ENCODE measurements at places on chromosomes 5 and 9.

DNA sequence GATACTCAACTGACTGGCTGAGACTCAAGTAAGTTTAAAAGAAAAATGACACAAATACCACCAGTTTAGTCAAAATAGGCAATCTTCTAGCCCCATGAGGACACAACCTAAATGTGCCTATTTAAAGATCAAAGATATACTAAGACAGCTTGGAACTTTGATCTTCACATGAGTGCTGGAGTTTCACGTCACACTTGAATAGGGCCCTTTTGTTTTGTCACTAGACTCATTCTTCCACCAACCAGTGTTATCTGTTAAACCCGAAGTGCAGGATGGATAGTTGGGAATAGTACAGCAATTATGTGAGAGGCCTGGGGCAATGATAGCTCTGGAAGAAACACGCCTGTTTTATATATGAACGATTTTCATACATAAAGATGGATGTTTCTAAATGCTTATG lies 792.8 kb upstream of the NUDT12 start:
- no peak for DNase-seq

DNA sequence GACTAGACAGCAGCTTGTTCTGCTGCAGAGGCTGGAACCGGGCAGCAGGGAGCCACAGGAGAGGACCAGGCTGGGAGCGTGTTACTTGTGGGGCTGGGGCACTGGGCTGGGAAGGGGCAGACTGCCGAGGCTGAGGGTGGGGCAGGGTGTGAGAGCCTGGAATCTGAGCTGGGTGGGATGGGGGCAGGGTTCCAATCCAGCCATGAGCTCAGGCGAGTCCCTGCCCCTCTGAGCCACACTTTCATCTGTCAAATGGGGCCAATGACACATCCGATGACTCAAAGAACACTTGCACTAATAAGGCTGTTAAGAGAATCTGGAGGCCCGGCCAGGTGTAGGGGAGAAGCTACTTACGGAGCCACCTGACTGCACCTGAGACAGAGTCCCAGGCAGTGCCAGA lies 18.7 kb upstream of the WDR38 start:
- DNase-seq: no peak

DNA sequence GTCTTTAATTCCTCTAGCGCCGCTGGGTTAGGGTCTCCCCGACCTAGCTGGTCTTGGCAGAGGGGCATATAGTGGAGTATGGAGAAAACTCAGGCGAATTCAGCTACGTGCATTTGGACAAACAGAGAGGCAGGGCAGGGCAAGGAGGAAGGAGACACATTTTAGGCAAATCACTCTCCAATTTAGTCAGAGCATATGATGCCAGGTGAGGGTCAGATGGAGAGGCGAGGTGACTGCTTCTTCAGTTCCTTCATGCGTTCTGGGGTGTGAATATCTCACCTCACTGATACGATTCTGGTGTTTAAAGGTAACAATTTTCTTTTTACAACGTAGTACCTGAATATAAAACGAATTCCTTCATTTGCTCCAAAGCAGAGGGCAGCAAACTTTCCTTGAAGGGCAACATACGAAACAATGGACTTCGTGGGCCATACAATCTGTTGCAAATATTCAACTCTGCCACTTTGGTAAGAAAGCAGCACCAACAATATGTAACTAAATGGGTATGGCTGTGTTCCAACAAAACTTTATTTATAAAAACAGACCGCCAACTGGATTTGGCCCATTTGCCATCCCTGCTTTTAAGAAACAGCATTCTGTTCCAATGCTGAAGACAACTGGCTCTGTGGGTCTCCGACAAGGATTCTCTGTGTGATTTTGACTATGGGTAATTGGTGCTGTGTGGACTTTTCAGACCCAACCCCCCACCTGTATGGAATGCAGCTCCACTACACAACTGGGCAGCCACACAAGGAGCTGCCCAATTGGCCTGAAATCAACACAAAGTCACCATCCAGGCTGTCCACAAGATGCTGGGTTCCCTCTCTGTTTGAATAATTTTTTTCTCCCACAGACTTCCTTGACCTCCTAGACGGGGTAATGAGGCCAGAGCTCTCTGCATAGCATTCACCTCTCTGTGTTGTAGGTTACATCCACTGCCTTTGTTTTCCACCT lies 53.8 kb downstream of the RAPGEF1 start:
- DNase-seq: no peak

DNA sequence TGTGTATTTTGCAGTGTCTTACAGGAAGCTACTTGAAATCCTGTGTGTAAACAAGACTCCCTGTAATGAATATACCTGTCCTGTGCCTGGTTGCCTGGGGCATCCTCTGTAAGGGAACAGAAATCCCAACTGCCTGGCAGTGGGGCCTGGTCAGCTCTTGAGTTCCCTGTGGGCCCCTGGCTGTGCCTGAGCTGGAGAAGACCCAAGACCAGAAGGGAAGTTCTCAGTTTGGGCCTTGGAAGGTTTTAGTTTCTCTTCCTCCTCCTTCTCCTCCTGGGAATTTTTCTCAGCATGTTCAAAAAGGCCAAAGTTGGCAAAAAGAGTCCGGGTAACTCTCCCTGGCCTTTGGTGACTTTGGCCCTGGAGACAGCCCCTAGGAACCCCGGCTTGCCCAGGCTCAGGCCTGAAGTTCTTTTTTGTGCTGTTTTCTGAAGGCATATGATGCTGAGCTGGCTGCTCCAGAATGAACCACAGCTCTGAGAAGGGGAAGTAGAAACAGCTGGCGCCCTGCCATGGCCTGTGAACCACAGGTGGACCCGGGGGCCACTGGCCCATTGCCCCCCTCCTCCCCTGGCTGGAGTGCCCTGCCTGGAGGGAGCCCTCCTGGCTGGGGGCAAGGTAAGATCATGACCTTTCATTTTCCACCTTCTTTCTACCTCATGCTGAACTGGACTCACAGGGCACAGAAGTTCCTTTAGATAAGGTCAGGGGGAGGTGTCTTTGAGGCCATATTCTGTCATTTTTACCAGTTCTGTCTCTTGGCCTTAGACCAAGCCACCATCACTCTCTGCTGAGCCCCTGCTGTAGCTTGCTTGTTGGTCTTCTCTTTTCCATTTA lies 5.8 kb downstream of the TMEM268 start:
- DNase-seq: peak; percentile 7

GRCh38 chr5:116534964-116535651 lies 39.5 kb downstream of the SEMA6A start:
- DNase-seq: no peak

All from CD4-positive, alpha-beta T cell treated with Interleukin-1 beta for 1 hour (primary cell).